ENCODE measurements at places on chromosomes 16 and 17.

DNA sequence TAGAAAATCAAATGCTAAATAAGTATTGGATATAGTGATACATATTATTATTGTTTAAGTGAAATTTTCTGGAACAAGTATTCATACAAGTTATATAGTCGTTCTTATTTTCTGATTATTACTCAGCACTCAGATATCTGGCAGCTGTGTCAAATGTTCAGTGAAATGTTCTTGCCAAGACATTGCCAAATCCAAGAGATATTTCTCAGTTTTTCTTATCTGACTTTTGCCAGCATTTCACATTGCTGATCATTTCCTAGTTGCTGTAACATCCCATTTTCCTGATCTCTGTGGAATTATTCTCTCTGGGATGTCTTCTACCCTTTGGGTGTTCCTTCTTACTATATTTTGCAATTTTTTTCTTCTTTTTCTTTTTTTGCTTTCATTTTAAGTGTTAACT is 262.3 kb downstream of the KIF2B start:
- no peak for DNase-seq

GRCh38 chr16:66581246-66581952 is 2.1 kb downstream of the CMTM2 start:
- no peak for DNase-seq

GRCh38 chr17:14112407-14112806 is 43.1 kb downstream of the COX10 start:
- no peak for DNase-seq

- DNase-seq = no peak
Measured at GRCh38 chr17:9668517-9668916, 23.2 kb downstream of the USP43 start.

- no peak for DNase-seq
Measured at GRCh38 chr16:56603589-56603988, 4.8 kb upstream of the MT2A start.

DNA sequence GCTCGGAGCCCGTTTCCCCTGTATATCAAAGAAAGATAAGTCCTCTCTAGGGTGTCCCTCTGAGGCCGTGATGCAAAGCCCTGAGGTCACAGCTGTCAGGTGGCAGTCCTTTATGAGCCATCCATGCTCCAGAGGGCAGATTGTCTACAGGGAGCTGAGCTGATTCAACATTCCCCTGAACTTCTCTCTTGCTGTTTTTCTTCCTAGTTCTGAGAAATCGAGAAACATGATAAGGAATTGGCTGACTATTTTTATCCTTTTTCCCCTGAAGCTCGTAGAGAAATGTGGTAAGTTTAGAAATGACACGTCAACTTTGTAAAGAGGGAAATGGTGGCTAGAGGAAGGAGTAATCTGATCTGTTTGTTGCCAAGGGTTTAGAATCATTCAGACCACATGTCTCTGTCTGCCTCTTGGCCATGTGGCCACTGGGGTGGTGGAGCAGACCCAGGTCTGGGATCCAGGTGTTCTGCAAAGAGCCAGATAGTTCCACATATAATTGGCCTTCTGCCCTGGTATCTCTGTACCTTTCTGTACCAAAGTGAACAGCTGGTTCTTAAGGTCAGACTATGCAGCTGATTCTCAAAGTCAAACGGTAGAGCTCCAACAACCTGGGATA is 3.5 kb downstream of the CTNS start:
- no peak for DNase-seq

- DNase-seq = no peak
Measured at GRCh38 chr17:50663812-50664374, 29.2 kb downstream of the ABCC3 start.

- no peak for DNase-seq
Measured at GRCh38 chr16:78458588-78458987, 359.1 kb downstream of the WWOX start.

GRCh38 chr17:69466905-69467667 is 52.6 kb downstream of the MAP2K6 start:
- DNase-seq = no peak

- no peak for DNase-seq
Measured at GRCh38 chr16:20768121-20768520, 4.3 kb downstream of the ACSM3 start.

DNA sequence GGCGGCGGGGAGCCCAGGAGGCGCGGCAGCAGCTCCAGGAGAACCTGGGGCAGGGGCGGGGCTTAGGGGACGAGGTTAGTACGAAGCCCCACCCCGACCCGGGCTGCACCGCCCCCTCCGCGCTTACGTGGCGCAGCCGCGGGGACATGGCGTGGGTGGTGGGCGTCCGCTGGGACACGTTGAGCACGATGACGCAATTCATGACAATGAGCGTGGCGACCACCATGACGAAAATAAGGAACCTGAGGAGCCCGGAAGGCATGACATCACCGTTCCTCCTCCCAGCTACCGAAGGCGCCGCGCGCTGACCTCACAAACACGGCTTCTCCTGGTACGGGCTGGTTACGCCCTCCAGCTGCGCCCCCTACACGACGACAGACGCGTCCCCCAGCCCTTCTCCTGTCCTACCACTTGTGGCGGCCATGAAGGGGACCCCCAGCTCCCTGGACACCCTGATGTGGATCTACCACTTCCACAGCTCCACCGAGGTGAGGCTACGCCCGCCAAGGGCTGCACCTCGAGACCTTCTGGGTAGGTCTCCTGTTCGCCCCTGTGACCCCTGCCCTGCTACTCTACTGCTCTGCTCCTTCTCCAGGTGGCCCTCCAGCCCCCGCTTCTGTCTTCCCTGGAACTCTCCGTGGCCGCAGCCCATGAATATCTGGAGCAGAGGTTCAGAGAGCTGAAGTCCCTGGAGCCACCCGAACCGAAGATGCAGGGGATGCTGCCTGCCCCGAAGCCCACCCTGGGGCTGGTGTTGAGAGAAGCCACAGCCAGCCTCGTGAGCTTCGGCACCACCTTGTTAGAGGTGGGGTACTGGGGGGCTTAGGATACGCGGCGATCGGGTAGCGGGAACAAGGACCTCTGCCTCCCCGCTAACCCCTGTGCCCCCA is at the start of gene C17orf107:
TSS of gene C17orf107 (plus strand) at position 196 of the 890 bp plus-strand sequence. CDS start at position 423, 227 bp downstream.
- peak; percentile 74 for DNase-seq

- no peak for DNase-seq
Measured at GRCh38 chr16:65297453-65297852, 175.6 kb upstream of the CDH11 start.

DNA sequence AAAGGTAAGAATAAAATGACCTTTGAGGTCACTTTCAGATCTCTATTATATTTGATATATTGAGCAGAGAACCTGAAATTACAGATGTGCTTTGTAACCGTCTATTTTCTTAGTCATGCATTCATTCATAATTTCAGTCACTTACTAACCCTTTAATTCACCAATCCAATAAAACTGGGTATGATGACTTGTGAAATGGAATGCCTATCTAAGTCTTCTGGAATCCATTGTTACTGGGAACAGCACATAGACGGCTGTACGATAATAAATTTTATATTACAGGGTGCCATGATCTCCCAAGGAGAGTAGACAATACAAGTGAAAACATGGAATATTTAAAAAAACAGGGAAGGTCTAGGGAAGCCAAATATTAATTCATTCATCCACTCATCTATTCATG is 22.9 kb downstream of the CDH11 start:
- no peak for DNase-seq

GRCh38 chr17:40168262-40168832 is 8.9 kb upstream of the RAPGEFL1 start:
- DNase-seq = no peak

- no peak for DNase-seq
Measured at GRCh38 chr17:39270923-39271322, 45.2 kb upstream of the STAC2 start.

DNA sequence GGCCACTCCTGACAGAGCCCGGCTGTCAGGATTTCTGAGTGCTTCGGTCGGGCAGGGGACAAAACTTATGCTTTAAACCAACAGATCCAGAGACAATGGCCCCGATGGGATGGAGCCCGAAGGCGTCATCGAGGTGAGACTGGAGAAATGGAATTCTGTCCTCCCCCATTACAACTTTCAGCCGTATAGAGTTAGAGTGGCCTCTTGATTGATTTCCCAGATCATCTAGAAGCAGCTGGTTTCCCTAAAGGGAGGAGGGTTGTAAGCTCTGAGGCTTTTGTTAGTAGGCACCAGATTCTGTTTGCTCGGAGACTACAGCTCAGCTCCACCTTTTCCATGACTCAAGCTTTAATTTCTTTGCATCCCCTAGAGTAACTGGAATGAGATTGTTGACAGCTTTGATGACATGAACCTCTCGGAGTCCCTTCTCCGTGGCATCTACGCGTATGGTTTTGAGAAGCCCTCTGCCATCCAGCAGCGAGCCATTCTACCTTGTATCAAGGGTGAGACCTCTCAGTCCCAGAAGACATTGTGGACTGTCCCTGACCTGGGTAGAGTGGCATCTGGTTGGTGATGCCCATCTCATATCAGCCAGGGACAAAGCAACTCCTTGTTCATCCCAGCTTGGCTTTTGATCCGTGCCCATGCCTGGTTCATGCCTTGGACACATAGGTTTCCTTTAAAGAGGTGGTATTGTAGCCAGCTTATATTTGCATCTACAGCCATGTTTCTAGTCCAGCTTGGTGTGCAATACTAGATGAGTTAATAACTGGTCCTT is 5.1 kb upstream of the CD68 start:
- DNase-seq = no peak

- no peak for DNase-seq
Measured at GRCh38 chr17:6243186-6243585, 173.0 kb downstream of the WSCD1 start.

- DNase-seq = no peak
Measured at GRCh38 chr17:17425005-17425404, 51.8 kb upstream of the MED9 start.

GRCh38 chr17:46039592-46040186 is 40.6 kb downstream of the STH start:
- DNase-seq = no peak

- DNase-seq = no peak
Measured at GRCh38 chr17:74465378-74466110, 890 bp upstream of the CD300A start.

DNA sequence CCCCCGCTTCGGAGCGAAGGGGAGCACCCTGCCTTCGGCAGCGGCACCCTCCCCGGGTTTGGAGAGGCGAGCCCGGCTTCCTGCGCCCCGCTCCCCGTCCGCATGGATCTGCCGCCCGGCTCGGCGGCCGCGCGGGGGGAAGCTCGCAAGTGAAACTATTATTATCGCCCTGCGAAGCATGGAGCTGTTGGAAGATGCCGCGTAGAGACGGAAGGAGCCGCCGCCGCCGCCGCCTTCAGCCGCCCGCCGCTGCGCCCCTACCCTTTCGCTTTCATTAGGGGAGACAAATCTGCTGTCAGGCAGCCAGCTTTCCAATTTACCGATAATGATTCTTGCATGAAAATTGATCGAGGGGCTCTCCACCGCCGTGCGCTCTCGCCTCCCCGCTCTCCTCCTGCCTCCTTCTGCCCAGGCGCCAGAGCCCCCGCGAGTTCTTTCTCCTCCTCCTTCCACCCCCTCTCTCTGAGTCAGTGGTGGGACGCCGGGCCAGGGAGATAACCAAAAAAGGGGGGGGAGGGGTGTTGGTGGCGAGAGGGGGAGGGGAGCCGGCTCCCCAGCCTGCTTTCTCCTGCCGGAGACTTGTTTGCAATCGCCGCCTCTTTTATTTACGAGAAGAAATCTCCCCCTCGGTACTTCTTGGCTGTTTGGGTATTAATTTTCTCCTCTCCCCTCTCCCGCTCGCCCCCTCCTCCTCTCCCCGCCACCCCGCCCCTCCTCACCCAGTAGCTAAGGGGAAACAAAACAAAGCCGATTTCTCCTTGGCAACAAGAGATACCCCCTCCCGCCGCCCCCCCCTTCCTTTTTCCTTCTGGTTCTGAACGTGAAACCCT is 58.0 kb upstream of the GSE1 start:
- peak; percentile 38 for DNase-seq

DNA sequence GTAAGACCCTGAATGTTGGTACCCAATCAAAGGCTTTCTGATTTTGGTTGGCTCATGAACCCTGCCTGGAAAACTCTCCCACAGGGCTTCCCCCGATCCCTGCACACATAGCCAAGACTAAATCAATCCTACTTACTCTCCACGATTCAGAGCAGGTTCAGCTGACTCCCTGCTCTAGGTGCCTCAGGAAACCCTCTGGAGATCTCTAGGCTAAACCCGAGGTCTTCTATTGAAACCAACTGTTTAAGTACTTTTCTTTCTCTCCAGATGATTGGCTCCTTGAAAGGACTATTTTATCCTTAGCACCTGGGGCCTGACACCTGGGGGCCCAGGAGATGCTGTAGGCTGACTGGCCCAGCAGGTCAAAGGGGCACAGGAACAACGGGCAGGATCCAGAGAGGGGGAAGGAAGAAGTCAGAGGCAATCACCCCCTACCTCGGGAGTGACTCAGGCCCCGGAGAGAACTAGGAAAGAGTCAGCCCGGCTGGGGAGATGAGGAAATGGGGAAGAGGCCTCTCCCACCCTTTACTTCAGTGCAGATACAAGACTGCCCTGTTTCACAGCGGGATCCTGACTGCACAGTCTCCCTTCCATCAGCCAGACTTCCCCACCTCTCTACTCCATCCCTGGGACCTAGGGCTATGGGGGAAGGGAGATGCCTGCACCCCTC is 2.0 kb downstream of the TBC1D10B start:
- DNase-seq = no peak

DNA sequence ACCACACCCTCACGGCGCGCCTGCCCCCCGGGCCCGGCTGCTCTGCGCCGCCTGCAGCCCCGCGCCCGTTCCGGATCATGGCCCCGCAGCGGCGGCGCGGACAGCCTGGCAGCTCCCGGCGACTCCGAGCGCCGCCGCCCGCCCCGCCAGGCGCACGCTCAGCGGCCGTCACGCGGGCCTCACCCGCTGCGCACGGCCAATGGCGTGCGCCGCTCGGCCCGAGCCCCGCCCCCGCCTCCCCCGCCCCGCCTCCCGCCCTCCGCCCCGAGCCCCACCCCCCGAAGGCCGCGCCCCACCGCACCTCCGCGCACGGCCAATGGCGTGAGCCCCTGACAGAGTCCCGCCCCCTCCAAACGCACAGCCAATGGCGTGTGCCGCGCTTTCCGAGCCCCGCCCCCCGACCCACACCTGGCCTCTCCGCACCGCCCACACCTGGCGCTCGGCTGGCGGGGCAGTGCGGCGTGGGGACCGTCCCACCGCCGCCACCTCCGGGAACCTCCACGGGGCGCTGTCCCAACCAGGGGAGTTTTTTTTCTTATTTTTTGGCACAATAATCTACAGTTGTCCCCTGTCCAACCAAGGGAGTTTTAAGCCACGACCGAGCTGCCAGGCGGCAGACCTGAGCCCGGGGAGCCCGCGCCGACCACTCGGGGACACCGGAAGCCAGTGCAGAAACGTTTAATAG is at the start of gene PCYT2:
TSS of gene PCYT2 (minus strand) at position 123 of the 685 bp plus-strand sequence. CDS start at position 79, 44 bp downstream.
- peak; percentile 85 for DNase-seq

DNA sequence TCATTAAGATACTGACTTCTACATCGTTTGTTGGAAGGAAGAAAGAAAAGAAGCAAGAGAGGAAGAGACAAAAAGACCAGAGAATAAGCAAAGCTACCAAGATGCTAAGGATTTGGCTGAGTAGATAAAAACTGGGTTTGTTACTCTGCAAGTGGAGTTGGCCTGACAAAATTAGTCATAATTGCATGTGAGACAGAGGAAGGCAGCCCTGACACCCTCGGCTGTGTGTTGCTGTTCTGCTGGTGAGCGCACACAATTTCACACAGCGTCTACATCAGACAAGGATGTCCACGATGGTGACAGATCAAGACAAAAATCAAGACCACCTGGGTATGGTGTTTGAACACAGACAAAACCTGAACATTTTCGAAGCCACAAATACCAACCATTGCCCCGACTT is 75.4 kb upstream of the FA2H start:
- no peak for DNase-seq

- DNase-seq = no peak
Measured at GRCh38 chr16:76345163-76345661, 68.0 kb downstream of the CNTNAP4 start.

All from activated T-helper 1 cell treated with anti-CD3 and anti-CD28 coated beads, Interleukin-2, amount 50 U/mL, for 16 hours (primary cell).